ENCODE measurements at places on chromosomes 16 and 17. TPM values are rescaled to one million over a fixed set of nuclear protein-coding genes. Genes with fewer than 3 reads are reported as not detected.

DNA sequence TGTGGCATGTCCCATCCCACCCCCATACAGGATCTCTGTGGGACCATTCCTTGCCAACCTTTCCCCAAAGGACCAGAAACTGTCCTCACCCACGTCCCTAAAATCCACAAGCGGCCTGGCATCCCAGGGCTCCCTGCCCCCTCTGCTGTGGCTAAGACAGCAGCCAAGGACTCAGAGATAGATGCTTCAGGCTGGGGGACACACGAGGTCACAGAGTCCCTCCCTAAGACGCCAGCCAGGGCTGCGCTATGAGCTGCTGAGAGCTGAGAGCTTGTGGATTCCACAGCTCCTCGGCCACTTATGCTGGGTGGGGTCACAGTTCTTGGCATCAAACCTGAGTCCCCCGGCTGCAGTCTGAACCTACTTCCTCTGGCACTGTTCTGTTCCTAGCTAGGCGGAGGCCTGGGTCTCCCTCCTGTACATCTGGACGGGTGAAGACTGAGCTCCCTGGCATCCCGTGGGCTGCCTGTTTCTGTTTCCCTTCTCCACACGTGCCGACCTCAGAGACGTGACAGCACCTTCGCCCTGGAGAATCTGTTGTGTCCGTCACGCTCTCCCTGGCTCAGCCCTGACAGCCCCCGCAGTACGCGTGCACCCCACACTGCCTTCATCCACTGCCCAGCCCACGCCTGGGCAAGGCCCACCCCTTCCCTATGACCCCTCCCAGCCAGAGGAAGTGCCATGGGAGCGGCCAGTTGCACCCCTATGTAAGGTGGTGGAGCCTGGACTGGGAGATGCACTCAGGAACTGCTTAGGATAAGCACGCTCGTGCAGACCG is 61.2 kb downstream of the ENGASE start:
- ATAC-seq = no peak

DNA sequence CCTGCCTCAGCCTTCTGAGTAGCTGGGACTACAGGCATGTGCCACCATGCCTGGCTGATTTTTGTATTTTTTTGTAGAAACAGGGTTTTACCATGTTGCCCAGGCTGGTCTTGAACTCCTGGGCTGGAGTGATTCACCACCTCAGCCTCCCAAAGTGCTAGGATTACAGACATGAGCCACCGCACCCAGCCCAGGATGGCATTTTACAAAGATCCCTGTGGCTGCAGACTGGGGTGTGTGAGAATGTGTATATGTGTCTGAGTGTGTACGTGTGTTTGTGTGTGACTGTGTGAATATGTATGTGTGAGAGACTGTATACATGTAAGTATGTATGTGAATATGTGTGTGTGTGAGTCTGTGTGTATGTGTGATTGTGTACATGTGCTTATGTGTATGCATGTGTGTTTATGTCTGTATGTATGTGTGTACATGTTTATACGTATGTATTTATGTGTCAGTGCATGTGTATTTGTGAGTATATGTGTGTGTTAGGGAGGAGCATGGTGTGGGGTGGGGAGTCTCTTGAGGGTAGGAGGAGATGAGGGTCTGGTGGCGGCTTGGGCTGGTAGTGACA is 17.0 kb downstream of the RPTOR start:
- no peak for ATAC-seq

Gene RAPGEFL1
- total RNA-seq = 3.6 TPM

DNA sequence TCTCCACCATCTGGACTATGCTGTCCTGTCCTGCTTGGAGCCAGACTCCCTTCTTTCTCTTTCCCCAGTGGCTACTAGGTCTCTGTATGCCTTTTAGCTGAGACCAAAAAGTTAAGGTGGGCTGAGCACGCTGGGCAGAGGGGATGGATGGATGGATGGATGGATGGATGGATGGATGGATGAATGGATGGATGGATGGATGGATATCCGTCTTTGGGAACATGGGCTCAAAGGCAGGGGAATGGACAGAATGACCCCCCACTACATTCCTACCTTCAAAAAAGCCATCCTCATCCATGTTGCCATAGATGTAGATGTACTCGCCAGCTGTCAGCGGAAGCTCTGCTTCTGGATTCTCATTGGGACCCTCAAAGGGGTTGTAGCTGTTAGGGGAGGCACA is 12.8 kb downstream of the TSPOAP1 start:
- ATAC-seq = no peak

DNA sequence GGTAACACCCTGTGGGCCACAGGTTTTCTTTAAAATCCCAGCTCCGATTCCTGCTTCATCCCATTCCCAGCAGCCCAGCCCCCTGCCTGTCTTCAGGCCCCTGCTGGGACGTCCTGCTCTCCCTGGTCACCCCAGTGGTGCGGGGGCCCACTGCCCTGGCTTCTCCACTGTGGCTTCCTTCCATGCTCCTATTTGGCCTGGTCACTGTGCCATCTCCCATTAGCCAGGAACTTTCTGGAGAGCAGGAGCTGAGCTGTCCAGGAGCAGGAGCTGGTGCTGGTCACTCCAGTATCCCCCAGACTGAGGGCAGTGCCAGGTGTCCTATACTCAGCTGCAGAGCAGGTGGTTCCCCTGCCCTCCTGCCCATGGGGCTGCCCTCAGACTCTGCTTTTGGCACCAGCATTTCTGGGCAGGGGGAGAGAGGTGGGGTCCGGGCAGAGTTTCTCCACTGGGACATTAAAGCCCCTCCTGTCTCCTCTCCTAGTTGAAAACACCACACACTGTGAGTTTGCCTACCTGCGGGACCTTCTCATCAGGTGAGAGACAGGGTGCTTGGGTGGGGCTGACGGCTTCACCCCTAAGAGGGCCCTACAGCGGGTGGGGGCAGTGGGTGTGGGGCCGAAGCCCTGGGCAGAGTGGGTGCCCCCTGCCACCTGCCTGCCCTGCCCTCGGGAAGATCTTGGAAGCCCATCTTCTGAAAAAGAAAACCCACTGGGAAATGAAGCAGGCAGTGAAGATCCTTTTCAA is 356.2 kb downstream of the SEC14L1 start:
- no peak for ATAC-seq

GRCh38 chr16:13883881-13884280 is 36.1 kb upstream of the ERCC4 start:
- no peak for ATAC-seq
